CD4-positive, alpha-beta T cell treated with Interleukin-6 for 4 hours (primary cell): ENCODE measurements at places on chromosomes 6 and 20.

DNA sequence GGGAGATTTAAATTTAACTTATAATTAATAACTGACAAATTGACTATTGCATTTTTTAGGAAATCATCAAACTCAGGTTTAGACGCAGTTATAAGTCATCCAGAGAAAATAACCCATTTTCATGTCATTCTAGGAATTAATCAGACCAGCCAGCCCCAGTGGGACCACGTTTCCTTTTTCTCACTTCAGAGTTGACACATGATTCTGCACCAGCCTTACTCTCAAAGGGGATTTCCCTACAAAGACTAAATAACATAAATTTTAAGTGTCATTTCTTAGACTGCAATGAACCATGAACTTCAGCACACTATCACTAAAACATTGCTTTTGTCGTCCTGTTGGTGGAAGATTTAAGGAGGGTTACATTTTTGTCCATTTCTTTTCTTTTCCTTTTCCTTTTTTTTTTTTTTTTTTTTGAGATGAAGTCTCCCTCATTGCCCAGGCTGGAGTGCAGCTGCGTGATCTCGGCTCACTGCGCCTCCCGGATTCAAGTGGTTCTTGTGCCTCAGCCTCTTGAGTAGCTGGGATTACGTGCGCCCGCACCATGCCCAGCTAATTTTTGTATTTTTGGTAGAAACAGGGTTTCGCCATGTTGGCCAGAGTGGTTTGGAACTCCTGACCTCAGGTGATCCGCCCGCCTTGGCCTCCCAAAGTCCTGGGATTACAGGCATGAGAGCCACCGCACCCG, 3.6 kb downstream of the IPCEF1 start:
- DNase-seq = no peak

DNA sequence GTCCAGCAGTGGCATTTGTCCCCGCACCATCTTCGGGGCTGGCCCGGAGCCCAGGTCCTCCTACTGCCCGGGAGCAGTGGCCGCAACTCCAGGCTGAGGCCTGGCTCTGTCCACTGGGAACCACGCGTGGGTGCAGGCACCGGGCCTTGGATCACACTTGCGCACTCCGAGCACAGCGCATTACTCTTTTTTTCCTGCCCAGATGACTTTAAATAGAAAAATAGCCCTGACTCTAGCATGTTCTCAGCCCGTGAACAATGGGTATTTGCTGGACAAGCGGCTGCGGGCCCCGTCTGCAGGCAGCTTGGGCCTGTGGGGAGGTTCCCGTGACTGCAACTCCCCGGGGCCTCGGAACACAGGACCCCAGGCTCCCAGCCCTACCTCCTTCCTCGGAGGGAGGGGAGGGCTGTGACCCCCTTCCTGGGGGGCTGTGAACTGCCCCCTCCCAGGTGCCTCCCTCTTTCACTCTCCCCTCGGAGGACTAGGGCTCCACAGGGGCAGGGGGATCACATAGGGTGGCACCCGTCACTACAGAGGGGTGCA, 162.2 kb downstream of the TBXT start:
- DNase-seq = no peak

GRCh38 chr6:154414021-154414813, 57.6 kb upstream of the IPCEF1 start:
- DNase-seq = no peak

GRCh38 chr6:47138046-47138445, 95.9 kb upstream of the ADGRF1 start:
- DNase-seq = no peak

DNA sequence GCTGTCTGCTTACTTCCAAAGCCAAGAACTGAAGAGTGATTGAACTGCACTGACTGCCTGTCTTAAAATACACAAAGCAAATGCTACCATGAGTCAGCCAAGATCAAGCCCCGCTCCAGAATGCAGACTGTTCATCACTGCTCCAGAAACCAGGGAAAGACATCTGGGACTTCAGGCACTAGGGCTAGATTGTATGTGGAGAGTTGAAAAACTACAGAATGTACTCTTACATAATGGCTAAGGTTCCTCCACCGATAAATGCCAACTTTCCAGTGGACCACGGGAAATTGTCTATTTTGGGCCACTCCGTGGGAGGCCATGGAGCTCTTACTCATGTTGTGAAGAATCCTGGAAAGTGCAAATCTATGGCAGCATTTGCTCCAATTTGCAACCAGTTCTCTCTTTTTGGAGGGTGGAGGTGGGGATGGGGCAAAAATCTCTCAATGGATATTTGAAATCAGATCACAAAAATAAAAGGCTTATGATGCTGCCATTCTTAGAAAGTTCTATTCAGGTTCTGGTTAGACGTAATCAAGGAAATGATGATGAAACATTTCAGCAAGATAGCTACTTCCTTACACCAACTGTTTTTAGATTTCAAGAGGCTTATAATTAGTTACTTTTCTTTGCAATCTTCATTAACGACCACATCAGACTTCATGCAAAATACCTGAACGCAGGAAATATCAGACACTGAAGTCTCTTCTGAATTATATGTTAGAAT, 11.8 kb upstream of the CAP2 start:
- no peak for DNase-seq

DNA sequence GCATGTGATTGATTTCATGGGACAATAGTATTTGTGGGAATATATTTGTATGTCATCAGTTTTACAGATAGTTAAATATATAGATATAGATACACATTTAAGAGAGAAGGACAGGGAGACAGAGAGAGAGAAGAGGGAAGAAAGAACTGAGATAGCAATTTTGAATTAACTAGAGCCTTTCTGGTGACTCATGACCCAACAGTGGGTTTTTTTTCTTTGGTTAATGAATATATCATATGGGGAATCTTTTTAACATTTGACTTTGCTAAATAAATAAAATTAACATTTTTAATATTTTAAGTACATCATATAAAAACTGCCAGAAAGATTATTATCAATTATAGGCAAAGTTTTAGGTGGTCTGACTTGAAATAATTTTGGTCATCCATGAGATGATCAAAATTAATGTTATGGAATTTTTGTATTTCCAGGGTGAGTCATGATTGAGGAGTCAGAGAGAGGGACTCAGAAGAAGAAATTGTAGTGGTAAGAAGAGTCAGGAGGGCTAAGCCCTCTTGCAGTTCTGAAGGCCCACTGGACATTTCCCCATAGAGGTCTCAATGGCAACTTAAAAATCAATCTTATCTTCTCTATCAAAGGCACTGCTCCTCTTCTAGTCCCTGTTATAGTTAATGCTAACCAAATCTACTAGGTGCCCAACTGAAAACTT, 508.1 kb upstream of the MAP3K7 start:
- no peak for DNase-seq

DNA sequence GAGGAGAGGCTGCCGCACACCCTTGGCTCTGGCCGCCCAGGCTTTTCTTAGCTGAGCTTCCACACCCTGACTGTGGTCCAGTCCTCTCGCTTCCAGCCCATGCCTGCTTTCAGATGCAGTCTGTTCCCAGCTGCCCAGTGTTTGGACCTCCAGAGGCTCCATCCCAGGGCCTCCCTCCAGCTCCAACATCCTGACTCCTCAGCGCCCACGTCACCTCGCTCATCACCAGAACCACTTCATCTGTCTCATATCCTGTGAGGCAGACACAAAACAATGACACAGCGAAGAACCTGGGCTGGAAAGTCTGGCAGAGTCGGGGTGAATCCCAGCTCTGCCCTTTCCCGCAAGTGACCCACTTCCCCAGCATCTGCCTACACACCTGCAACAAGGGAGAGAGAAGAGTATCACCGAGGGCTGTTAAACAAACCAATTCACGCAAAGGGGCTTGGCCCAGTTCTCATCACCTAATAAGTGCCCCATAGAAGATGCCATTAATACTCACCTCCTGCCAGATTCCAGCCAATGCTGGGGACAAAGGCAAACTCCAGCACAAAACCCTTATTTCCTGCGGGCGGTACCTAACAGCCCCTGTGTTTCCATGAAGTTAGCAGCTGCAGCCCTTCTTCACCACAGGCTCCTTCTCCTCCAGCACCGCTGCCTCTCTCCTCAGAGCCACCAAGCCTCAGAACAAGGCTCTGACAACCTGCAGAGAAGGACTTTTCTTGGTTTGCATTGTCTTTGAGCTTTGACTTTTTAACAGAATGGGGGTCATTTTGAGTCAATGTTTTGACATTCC, 133.4 kb upstream of the CDH4 start:
- DNase-seq = no peak

- DNase-seq = no peak
Measured at GRCh38 chr6:15518878-15519277, 143.9 kb downstream of the DTNBP1 start.

GRCh38 chr6:32883789-32884188, 29.8 kb downstream of the PSMB9 start:
- DNase-seq = no peak

DNA sequence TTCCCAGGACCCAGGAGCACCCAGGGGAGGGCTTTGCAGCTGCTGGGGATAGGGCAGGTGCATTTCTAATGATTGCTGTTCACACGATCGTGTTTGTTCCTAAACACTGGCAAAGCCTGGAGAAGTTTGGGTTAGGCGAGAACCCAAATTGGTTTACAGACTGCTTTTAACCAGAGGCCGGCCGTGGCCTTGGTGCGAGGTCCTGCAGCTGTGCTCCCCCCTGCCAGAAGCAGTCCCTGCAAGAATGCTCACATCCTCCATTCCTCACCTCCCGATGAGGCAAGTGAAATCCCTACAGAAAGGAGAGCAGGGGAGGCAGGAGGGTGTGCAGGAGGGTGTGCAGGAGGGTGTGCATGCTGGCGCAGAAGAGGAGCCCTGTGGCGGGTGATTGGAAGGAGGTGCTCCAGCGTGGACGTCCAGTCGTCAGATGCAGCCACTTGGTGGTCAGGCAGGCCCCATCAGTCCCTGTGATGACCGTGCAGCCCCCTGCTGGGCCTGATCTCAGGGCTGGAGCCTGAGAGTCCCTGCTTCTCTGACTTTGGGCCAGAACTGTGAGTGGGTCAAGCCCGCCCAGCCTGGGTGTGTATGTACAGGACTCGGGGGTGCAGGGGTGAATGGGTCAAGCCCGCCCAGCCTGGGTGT, 55.7 kb upstream of the FRMD1 start:
- no peak for DNase-seq

- no peak for DNase-seq
Measured at GRCh38 chr6:136958168-136958567, 36.1 kb downstream of the SLC35D3 start.

- DNase-seq = no peak
Measured at GRCh38 chr6:112576423-112576822, 229.3 kb downstream of the RFPL4B start.

DNA sequence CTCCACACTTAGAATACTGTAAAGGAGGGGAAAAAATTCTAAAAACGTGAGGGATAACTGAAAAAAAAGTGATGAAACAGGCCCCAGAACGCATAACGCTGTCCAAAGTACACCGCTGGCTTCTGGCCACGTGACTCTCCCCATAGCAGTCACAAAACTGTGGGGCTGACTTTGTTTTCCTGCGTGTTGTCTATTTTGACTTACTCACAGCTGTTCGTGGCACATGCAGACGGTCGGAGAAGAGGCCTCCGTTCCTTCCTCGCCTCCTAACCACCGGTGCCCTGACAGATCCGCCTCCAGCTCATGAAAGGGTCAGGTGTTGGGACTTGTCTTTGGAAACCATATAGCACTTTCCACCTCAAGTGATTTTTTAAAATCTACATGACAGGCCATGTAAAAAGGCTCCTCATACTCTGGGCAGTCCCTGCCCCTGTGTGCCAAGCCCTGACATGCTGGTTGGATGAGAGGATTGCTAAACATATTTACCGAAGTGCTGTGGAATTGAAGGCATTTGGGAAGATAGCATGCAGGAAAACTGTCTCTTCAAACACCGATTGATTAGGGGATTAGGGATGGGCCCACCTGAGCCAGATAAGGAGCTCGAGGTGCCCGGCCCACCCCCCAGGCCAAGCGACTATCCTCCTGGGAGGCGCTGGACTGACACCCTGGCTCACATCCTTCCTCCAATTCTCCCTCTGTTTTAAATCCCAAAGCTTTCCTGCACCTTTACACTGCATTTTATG, 54.8 kb downstream of the DACT2 start:
- DNase-seq = no peak

DNA sequence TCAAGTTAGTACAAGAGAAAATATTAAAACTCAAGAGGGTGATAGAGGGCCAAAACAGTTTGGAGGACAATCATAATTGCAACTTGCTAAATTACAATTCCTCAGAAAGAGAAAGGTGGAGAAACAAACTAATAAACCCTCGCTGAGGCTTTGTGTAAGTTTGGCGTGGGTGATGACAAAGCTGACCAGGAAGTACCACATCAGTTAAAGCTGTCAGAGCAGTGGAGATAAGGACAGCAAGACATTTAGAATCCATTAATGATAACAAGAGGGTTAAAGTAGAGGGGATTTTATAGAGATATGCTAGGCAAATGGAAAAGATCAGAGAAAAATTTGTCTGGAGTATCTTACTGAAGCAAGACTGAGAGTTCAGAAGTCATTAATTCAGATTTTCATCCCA, 334.4 kb downstream of the TFAP2B start:
- no peak for DNase-seq

DNA sequence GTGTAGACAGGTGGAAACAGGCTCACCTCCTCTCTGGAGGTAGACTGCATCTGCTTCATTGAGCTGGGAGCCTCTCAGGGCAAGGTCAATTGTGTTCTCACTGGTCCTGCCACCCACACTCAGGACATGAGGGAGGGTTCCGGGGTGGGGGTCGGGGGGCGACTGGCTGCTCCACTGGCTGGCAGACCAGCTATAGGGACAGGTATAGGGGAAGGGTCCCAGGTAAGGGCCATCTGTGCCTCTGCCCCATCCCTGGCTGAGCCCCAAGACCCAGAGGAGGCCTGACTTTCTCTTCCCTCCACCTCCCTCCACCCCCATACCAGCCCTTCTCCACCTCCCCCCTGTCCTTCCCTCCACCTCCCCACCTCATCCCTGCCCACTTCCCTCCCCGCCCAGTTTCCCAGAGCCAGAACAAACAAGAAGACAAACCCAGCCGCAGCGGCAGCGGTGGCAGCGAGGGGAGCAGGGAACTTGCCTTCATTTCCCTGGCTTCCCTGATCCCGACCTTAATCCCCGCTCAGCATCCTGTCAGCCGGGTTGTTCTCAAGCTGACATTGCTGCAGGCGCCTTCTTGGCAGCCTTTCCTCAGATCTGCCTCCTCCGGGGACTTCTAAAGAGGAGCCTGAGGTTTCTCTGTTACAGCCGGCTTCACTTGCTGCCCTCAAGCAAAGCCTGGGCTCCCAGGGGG, 18.3 kb upstream of the FOXP4 start:
- DNase-seq = no peak

DNA sequence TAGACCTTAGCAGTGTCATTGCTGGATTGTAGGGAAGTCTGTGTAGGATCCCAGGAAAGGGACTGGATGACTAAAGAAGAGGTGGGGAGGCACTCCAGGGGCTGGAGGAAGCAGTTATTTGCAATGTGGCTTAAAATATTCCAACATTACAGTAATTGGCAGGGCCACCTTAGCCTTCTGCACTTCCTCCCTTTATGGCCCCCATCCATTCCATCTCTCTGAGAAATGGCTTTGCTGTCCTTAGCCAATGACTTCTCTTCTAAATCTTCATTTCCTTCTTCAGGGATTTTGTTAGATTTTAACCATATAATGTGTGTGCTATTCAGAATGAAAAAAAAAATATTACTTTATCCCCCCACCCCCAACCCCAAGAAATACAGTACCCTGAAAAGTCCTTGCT, 6.4 kb downstream of the ADGRF5 start:
- no peak for DNase-seq
